Activated T-helper 2 cell treated with anti-CD3 and anti-CD28 coated beads, Interferon-gamma antibody, Interleukin-2, Interleukin-4, amounts not matched to agents 10 μg/mL and 5 μg/mL and 100 μg/mL, durations not matched to agents 14 hours and 24 hours and 36 hours (primary cell): ENCODE measurements at places on chromosomes 1 and 21. TPM values are rescaled to one million over a fixed set of nuclear protein-coding genes. Genes with fewer than 3 reads are reported as not detected.

Gene LGR6
- total RNA-seq: not detected in 2 replicates

DNA sequence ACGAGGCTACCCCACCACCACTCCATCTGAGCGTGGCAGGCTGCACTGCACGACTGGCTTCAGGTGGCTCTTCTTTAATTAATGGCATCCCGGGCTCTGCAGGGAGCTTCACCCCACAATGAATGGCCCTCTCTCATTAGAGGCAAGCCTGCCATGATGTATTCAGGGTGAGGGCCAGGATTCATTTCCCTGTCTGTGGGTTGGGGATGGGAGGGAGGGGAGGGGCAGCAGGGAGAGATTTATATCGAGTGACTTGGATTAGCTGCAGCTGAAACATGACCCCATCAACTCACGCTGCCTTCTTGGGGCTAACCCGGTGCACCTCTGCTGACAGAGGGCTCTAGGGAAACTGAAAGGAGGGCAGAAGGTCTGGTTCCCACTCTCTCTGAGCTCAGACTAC is 54.2 kb downstream of the ERI3 start:
- no peak overlapping the region for H3K27ac ChIP-seq
- no peaks in the 10 kb centered on the region for H3K27me3 ChIP-seq
- H3K36me3 ChIP-seq: peaks cover 25% of the 10 kb centered on the region
- no peak for DNase-seq
- H3K4me1 ChIP-seq: peaks cover 5% of the 10 kb centered on the region

Gene FNDC10
- total RNA-seq: 10.4 and 11.8 TPM in 2 replicates

GRCh38 chr1:47434051-47434842 is 3.6 kb upstream of the FOXD2 start:
- no peak overlapping the region for H3K4me3 ChIP-seq
- peaks cover 34% of the 10 kb centered on the region for H3K4me1 ChIP-seq
- peaks cover 40% of the 10 kb centered on the region for H3K36me3 ChIP-seq
- no peak for DNase-seq
- no peak overlapping the region for H3K27ac ChIP-seq
- peaks cover 28% of the 10 kb centered on the region for H3K27me3 ChIP-seq

DNA sequence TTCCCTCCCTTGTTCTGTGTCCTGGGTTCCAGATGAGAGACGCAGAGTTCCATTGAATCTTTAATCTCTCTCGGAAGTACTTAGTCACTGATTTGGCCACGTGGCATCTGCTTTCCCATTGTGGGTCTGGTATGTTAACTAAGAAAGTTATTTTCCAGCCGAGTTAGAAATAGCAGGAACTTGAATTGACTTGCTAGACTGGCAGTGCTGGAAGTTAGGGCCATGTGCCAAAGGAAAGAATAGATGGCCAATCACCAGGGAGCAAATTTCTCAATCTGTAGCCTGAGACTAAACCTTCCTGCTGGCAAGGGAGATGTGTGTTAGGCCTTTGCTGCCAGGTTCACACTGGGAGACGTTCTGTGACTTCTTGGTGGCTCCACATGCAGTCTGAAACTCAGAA is 24.2 kb upstream of the SLFNL1 start:
- peaks cover 29% of the 10 kb centered on the region for H3K36me3 ChIP-seq
- peaks cover 12% of the 10 kb centered on the region for H3K4me1 ChIP-seq
- H3K4me3 ChIP-seq: no peak overlapping the region
- DNase-seq: no peak
- H3K27me3 ChIP-seq: no peaks in the 10 kb centered on the region
- H3K27ac ChIP-seq: no peak overlapping the region

Gene ACTA1
- total RNA-seq: not detected in 2 replicates
